ENCODE measurements at places on chromosomes 6 and 20.

- no peak for DNase-seq
Observed at GRCh38 chr20:24097506-24098245, 109.1 kb upstream of the GGTLC1 start.

DNA sequence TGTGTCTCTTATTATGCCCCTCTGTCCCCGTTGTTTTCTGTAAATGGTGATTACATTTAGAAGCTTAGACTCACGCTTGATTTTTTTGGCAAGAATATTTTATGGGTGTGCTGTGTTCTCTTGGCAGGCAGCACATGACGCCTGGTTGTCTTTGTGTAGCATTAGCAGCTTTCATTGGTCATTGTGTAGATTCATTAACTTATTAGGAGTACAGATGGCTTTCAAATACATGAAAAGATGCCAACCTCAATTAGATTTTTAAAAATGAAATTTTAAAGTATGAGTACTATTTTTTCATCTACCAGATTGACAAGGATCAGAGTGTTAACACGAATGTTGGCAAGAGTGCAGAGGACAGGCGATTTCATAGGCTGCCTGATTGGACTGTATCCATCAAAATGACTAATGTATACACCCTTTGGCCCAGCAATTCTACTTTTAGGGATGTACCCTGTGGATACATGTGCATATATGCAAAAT lies 15.2 kb downstream of the COX4I2 start:
- no peak for DNase-seq

- no peak for DNase-seq
Observed at GRCh38 chr20:40572251-40572650, 116.8 kb downstream of the MAFB start.

DNA sequence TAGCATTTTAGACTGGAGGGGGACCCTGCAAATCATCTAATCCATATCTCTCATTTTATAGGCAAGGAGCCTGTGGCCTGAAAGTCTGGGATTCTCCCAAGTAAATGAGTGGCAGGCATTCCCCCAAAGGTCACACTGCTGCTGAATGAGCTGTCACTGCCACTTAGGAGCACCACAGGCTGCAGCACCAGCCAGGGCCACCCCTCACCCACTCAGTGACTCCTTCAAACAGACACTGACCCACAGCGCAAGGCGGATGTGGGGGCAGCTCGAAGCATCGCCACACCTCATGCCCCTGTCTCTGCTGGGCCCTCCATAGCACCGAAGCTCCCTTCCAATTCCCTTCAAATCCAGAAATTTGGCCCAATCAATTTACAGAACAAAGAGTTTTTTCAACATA lies 119.9 kb upstream of the ARID1B start:
- DNase-seq = no peak

DNA sequence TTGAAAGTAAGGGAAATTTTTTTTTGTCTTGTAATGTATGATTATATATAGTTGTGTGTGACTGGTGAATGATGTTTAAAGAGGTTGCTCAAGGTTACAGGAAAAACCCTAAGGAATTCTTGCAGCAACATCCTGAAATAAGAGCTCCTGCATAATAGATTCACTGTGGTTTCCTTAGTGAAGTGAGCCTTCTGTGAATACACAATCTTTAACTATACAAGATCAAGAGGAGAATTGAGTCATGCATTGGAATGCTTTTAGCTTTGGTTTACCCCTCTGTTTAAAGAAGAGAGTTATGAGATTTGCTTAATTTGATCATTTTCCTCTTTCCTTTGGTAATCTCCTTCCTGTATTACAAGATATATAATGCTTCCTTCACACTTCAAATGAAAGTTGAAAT lies 141.6 kb upstream of the EYA4 start:
- DNase-seq = no peak

- DNase-seq = no peak
Observed at GRCh38 chr20:8356806-8357205, 224.7 kb downstream of the PLCB1 start.

GRCh38 chr6:129153257-129153656 lies 270.3 kb downstream of the LAMA2 start:
- DNase-seq = no peak

- DNase-seq = no peak
Observed at GRCh38 chr6:164398647-164399046, 910.8 kb downstream of the C6orf118 start.
